ENCODE measurements at places on chromosomes 3 and 15.

- no peak for DNase-seq
Measured at GRCh38 chr3:170154569-170155143, 26.9 kb downstream of the PHC3 start.

- no peak for DNase-seq
Measured at GRCh38 chr3:197836244-197836643, 45.2 kb downstream of the LRCH3 start.

DNA sequence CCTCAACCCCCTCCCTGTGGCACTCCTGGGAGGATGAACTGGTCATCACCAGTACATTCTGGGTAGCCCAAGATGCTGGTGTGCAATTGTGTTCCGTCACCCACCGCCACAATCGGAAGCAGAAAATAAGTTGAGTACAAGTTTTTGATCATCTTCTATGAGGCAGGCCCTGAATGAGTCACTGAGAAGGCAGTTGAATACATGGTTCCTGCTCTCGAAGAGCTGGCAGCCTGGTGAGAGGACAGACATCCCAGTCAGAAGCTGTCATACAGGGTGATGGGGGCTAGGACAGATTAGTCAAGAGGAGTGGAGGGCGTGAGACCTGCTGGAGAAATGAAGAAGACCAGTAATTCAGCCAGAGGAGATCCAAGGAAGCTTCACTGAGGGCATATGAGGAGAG lies 6.2 kb downstream of the CEMIP start:
- no peak for DNase-seq

- no peak for DNase-seq
Measured at GRCh38 chr3:160927620-160928019, 171.6 kb downstream of the PPM1L start.
